ENCODE measurements at places on chromosomes 6 and 20.

DNA sequence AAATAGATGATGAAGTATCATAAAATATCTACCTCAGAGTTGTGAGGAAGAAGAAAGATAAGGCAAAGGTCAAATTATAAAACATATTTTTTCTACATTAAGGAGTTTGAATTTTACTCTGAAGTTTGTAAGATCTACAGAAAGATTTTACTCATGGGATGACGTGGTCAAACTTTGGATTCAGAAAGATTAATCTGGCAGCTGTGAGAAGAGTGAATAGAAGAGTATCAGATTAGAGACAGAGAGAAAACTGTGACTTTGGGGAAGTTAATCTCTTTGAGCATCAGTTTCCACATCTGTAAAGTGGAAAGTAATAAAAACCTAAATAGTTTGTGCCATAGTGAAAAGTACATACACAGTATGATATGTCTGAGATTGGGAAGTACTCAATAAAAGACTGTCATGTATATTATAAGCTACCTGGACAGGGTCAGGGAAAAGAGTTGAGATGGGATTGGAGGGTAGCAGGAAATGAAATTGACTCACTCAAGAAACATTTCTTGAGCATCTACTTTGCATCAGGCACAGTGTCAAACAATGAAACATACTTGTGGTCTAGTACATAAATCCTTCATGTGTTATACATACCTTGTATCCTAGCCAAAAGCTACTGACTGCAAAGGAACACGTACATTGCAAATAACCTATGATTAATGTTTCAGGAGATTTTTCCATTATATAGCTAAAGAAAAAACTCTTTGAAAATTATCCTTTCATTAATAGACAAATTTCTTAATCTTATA lies 222.1 kb downstream of the TMEM200A start:
- DNase-seq: no peak

- no peak for DNase-seq
These were observed 225.1 kb upstream of the MANEA start for GRCh38 chr6:95352064-95352795.

GRCh38 chr6:105359419-105360370 lies 43.2 kb downstream of the PREP start:
- no peak for DNase-seq

GRCh38 chr6:75449630-75450206 lies 43.9 kb downstream of the FILIP1 start:
- no peak for DNase-seq

- DNase-seq: no peak
These were observed 58.6 kb downstream of the JARID2 start for GRCh38 chr6:15304337-15305042.

- no peak for DNase-seq
These were observed 11.5 kb downstream of the TPD52L2 start for GRCh38 chr20:63876489-63877036.

DNA sequence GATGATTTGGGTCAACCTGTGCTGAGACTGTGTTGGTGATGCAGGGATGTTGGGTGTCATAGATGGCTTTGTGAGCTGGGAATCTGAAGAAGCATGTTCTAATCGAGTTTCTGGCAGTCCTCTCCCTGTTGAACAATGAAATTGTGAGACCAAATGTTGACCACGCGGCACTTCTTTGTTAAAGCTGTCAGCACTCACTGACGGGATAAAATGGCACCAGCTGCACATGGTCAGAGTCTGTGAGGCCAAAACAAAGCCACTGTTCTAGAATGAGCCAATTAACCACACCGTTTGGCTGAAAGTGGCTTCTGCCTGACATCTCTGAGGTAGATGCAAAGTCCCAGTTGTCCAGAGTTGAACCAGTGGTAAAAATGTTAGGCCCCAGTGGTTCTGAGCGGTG lies 562.2 kb downstream of the KIF16B start:
- DNase-seq: no peak

DNA sequence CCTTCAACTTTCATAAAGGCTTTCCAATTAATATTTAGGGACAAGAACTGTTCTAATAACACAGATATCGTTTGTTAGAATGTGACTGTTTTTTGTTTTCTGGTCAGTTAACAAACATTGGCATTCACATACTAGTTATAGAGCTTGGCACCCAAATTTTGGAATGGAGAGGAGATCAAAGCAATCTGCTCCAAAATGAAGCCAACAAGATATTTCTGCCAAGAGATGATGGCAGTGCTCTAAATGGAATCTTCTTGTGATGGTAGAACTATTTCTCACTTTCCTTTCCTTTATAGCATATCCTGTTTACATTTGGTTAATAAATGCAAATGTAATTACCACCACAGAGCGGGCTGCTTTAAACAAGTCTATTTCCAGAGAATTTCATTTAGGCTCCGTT lies 208.3 kb upstream of the RIMS1 start:
- DNase-seq: no peak

GRCh38 chr6:166436195-166437139 lies 53.7 kb upstream of the MPC1 start:
- no peak for DNase-seq

GRCh38 chr6:163392533-163392932 lies 22.0 kb upstream of the QKI start:
- DNase-seq: no peak

DNA sequence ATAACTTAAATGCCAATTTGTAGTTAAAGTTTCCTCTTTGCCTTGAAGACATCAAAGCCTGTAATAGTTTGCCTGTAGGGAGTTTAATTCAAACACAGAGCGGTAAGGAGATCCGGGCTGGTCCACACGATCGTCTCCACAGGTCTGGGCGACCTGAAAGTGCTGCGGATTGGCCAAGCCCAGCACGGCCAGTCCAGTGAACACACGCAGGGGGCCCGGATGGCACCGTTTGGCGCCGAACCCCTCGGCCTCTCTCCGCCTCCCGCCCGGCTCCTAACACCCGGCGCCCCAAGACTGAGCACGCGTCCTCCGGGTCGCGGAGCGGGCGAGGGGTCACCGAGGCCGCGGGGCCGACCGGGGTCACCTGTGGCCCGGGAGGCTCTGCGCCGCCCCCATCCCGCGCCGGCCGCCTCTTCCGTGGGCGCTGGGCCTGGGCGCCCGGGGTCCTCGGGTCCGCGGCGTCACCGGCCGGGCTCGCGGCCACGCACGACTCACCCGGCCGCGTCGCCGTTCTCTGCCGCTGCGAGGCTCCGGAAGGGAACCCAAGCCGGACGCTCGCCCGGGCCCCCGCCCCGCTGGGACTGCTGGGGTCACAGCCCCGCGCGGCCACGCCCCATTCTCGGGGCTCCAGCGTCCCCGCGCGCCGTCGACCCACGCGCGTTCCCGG lies 481 bp downstream of the SERPINB6 start:
- peak; percentile 9 for DNase-seq

GRCh38 chr6:149899926-149900619 lies 2.2 kb upstream of the RAET1E start:
- DNase-seq: no peak

Data from T-helper 22 cell (primary cell).